ENCODE measurements at places on chromosomes 16 and 17.

DNA sequence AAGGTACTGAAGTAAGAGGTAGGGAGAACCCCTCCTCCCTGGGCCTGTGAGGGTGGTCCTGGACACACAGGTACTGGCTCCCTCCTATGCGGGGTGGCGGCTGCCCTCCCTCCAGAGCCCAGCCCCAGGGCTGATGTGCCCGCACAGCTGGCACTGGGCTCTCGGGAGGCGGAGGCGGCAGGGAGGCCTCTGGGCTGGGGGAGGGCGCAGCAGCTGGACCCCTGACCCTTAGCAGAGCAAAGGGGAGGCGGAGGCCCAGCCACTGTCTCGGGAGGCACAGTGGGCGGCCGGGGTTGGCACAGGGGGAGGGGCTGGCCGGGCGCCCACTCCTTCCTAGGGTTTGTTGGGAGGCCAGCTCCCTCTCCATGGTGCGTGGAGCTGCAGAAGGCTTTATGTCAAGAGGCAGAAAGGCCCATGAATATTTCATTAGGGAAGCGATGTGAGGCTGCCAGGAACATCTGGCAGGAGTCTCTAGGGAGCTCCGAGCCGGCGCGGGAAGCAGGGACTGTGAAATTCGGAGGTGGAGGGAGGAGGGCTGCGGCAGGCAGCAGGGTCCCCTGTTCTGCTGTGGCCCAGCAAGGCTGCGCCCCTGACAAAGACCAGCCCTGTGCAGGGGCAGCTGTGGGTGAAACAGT, 44.1 kb upstream of the ACSF3 start:
- DNase-seq = no peak

DNA sequence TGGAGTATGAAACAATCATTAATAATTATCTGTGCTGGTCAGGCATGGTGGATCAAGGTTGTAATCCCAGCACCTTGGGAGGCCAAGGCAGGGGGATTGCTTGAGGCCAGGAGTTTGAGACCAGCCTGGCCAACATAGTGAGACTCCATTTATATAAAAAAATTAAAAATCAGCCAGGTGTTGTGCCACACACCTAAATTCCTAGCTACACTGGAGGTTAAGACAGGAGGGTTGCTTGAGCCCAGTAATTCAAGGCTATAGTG, 28.9 kb upstream of the PRKCA start:
- no peak for DNase-seq

DNA sequence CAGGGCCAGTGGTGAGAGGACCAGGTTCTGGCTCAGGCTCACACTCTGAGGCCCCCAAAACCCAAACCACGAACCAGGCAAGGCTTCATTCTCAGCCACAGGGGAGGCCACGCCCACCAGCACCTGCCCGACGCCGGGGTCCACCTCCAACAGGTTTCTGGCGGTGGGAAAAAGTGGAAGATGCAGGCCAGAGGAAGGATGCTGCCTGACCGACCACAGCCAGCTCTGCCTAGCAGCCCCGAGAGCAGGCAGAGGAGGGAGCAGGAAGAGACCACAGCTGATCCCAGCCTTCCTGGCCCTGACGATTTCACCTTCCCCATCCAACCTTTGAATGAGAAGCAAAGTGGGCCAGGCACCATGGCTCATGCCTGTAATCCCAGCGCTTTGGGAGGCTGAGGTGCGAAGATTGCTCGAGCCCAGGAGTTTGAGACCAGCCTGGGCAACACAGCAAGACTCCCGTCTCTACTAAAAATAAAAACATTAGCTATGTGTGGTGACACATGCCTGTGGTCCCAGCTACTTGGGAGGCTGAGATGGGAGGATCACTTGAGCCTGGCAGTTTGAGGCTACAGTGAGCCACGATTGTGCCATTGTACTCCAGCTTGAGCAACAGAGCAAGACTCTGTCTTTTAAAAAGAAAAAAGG, 30.7 kb upstream of the SLC38A10 start:
- DNase-seq = no peak

- no peak for DNase-seq
Measured at GRCh38 chr17:21602176-21602575, 90.1 kb upstream of the KCNJ18 start.

GRCh38 chr17:16456742-16457316, 35.2 kb downstream of the LRRC75A start:
- no peak for DNase-seq

GRCh38 chr17:47999582-47999981, 28.7 kb downstream of the CDK5RAP3 start:
- no peak for DNase-seq

- no peak for DNase-seq
Measured at GRCh38 chr16:87484487-87485331, 8.1 kb downstream of the ZCCHC14 start.

GRCh38 chr17:81365601-81366585, 29.4 kb upstream of the BAHCC1 start:
- DNase-seq = no peak

- DNase-seq = no peak
Measured at GRCh38 chr17:17582372-17582771, 9.1 kb downstream of the PEMT start.

DNA sequence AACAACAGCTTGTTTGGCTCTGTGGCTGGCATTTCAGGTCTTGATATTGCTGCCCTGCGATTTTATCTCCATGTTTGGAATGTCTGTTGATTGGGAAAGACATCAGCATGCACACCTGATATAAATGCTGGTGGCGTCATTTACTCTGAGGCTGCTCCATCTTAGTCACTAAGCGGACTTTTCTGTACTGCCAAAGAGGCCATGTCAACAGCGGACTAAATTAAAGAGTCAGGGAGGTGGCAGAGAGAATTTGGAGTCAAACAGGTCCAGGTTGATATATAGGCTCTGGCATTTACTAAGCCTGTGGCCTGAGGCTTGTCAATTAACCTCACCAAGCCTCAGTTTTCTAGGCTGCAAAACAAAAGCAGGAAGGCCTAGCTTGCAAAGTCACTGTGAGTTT, 6.2 kb downstream of the RBFOX1 start:
- no peak for DNase-seq

- DNase-seq = no peak
Measured at GRCh38 chr17:77473615-77474226, 333.0 kb downstream of the SEC14L1 start.

DNA sequence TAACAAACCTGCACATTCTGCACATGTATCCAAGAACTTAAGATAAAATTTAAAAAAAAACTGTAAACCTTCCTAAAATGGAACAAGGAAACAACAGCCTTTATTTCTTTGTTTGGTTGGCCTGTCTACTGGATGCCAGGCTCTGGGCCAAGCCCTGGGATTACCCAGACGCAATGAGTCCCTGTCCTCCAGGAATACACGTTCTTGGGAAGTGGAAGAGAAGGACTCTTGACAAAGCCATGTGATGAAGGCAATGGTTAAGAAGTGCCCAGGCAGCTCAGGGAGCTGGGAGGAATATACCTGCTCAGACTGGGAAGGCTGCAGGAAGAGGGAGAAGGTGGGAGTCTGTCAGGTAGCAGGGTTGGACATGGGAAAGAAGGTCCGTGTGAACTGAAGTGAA, 115.4 kb downstream of the AXIN2 start:
- DNase-seq = no peak

DNA sequence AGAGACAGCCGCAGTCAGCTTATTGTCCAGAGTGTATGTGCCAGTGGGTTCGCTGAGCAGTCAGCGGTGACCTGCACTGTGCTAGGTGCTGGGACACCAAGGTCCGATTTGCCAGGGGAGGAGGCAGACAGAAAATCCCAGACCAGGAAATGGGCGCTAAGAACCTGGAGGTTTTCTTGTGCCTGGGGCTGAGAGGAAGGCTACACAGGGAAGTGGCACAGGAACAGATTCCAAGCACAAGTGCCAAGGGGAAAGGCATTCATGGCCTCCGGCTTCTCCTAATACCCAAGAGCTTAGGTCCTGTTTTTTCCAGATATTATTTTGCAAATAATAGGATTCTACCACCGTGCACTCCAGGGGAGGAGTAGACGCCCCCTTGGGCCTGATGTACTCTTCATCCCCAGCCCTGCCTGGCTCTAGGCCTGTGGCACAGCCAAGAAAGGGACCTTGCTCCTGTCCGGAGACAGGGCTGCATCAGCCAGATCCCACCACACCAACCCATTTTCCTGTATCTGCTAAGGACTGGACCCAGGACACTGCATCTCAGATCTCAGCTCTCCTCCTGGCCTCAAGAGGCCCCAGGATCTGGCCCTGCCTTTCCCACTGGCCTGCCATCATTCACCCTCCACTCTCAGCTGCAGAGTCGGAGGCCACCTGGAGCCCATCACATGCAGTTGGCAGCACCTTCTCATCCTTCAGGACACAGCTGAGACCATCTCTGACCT, 187.2 kb downstream of the NTN1 start:
- DNase-seq = no peak

DNA sequence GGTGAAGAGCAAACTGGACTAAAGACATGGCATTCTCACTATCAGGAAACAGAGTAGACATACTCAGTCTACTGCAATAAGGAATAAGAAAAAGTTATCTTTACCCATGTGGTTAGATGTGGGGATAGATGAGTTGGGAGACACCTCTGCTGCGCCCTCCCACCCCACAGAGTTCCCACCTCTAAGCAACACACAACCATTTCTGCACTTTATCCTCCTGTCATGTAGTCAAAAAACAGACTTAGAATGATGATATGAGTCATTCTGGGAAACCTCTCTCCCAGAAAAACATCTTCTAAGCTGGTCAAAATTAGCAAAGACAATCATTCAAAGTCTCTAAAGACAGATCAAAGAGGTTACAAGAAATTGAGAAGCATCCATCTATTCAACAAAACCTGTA, 94.9 kb downstream of the CACNG1 start:
- no peak for DNase-seq

DNA sequence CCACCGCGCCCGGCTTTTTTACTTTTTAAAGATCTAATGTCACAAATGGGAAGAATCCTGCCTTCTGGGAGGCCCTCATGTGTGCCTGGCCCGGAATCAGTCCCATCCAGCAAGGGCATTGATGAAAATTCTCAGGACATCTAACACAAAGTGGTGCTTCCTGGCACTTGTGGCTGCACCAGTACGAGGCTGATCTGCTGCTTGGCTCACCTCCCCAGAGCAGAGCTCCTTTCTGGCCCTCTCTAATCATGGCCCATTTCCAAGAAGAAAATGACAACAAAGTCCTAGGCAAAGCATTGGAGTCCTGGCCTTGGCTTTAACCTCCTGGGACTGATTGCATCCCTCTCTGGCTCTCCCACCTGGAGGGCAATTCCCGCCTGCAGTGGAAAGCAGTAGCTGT, 50.7 kb upstream of the SIAH1 start:
- no peak for DNase-seq

DNA sequence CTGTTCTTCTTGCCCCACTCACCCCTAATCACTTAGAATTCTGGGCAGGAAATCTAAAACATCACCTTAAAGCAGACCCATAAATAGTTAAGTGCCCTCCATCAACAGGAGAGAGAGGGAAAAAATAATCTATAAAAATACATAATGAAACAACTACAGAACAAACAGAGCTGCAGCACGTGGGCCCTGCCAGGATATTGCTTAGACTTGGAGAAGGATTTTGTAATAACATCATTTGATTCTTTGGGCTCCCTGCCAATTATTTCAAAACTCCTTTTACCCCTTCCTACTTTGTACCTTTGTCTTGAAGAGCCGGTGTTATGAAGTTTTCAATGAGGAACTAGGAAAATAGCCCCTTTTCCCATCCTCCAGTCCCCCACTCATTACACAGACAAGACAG, 130.6 kb upstream of the TOX3 start:
- no peak for DNase-seq

- no peak for DNase-seq
Measured at GRCh38 chr16:73543970-73544599, 496.2 kb upstream of the ZFHX3 start.

- no peak for DNase-seq
Measured at GRCh38 chr16:56266641-56267607, 75.6 kb downstream of the GNAO1 start.

- no peak for DNase-seq
Measured at GRCh38 chr16:55115506-55115905, 184.8 kb downstream of the IRX5 start.

GRCh38 chr17:37828651-37829124, 83.8 kb upstream of the HNF1B start:
- no peak for DNase-seq

GRCh38 chr17:31527606-31528005, 136.1 kb downstream of the RAB11FIP4 start:
- DNase-seq = no peak

DNA sequence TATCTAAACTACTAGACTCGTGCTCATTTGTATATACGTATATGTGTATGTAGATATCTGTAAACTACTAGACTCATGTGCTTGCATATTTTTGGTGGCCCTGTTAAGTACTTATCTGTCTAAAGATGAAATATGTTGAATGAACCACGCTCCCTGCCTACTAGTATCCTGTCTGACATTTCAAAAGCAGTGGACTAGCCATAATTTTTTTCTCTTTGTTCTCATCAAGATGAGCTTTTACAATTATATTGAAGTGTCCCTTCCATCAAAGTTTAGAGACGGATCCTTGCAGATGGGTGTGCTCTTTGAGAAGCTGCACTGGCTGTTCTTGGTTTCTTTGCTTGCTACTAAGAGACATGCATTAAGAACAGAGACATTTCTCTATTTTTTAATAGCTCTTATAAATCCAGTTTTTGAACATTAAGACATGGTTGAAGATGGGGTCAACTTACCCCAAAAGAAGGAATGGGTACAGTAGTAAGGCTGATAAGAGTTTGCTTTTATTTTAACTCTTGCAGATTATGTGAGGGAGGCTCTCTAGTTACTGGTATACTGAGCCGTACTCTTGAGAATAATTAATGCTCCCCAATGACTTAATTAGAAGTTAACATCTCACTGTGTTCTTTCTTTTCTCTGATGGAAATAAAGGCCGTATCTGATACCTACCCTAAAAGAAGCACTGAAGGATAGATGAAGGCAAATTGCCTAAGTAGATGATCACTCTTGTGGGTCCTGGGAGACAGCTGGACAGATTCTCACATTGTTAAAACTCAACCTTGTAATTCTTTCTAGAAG, 3.4 kb downstream of the CNTNAP4 start:
- no peak for DNase-seq

- DNase-seq = no peak
Measured at GRCh38 chr16:66510298-66510697, 39.6 kb downstream of the TK2 start.

DNA sequence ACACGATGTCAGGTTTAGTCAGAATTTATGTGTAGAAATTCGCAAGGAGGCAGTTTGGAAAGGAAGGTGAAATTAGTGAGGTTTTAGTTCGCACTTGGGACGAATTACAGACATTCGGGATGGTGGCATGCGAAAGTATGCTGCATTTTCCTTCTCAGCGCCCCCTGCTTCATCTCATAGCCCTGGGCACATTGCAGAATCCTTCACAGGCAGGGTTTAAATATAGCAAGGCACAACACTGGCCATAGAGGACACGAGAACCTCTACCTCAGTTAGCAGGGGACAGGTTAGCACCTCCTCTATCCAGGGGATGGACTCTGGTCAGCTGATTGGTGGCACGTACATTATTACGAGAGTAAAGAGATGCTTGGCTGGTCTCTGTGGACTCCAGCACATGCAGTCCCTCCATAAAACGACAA, 47.5 kb downstream of the MAP2K6 start:
- DNase-seq = no peak

- DNase-seq = no peak
Measured at GRCh38 chr16:70572050-70572925, 48.7 kb downstream of the SF3B3 start.

GRCh38 chr16:48816393-48816792, 206.4 kb upstream of the N4BP1 start:
- no peak for DNase-seq

- DNase-seq = no peak
Measured at GRCh38 chr17:55530064-55530463, 18.8 kb upstream of the SMIM36 start.

- DNase-seq = no peak
Measured at GRCh38 chr17:70050931-70051330, 24.1 kb upstream of the KCNJ16 start.

GRCh38 chr17:43718544-43718943, 40.0 kb downstream of the SOST start:
- DNase-seq = no peak

All from stimulated activated CD8-positive, alpha-beta memory T cell treated with anti-CD3 and anti-CD28 coated beads, Interleukin-2, amount 100 ng/mL, for 1 hour (primary cell).